ENCODE measurements at places on chromosomes 12 and 14. TPM values are rescaled to one million over a fixed set of nuclear protein-coding genes. Genes with fewer than 3 reads are reported as not detected.

GRCh38 chr14:65286443-65286842 lies 126.1 kb upstream of the FUT8 start:
- H3K27ac ChIP-seq: peak overlapping the region; percentile 60
- H3K4me3 ChIP-seq: no peak overlapping the region
- H3K4me1 ChIP-seq: peaks cover 79% of the 10 kb centered on the region
- peak; percentile 72 for DNase-seq
- H3K27me3 ChIP-seq: no peaks in the 10 kb centered on the region
- peaks cover 23% of the 10 kb centered on the region for H3K36me3 ChIP-seq

The RHEBL1 gene
- total RNA-seq: 9.5 TPM

DNA sequence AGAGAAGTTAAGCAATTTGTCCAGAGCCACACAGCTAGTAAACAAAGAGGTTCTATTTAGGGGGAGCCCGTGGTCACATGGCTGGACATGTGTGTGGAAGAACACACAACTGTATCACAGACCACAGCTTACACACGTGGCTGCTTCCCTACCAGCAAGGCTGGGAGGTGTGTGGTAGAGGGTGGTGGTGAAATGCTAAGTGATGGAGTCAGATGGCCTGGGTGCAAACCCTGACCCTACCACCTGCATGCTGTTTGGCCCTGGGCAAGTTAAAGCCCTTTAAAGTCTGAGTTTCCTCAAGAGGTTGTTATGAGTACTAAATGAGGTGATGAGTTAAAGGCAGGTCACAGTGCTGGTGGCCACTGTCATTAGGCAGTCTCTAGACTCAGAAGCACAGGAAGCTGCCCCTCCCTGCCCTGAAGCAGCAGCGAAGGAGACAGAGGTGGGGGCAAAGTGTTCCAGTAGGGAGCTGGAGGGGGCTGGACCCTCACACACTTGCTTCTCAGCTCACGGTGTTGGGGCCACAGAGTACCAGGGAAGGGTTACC lies 64.2 kb downstream of the ERH start:
- no peak overlapping the region for H3K27ac ChIP-seq
- H3K4me1 ChIP-seq: peaks cover 37% of the 10 kb centered on the region
- H3K4me3 ChIP-seq: no peak overlapping the region
- H3K36me3 ChIP-seq: no peaks in the 10 kb centered on the region
- peak; percentile 43 for DNase-seq

GRCh38 chr14:43215524-43215923 lies 1291.6 kb downstream of the FSCB start:
- no peaks in the 10 kb centered on the region for H3K4me1 ChIP-seq
- DNase-seq: no peak
- no peaks in the 10 kb centered on the region for H3K36me3 ChIP-seq
- no peaks in the 10 kb centered on the region for H3K27me3 ChIP-seq
- no peak overlapping the region for H3K4me3 ChIP-seq

- no peaks in the 10 kb centered on the region for H3K4me1 ChIP-seq
- H3K27ac ChIP-seq: no peak overlapping the region
- H3K27me3 ChIP-seq: no peaks in the 10 kb centered on the region
- H3K4me3 ChIP-seq: no peak overlapping the region
- no peaks in the 10 kb centered on the region for H3K36me3 ChIP-seq
Measured at GRCh38 chr12:130555221-130555620, 160.9 kb downstream of the RIMBP2 start.

GRCh38 chr12:7434670-7435069 lies 9.3 kb downstream of the CD163L1 start:
- peaks cover 22% of the 10 kb centered on the region for H3K27me3 ChIP-seq
- H3K4me1 ChIP-seq: no peaks in the 10 kb centered on the region
- H3K4me3 ChIP-seq: no peak overlapping the region
- no peak for DNase-seq
- H3K27ac ChIP-seq: no peak overlapping the region
- H3K36me3 ChIP-seq: no peaks in the 10 kb centered on the region

The DDX47 gene
- 57.8 TPM for total RNA-seq

The APOF gene
- not detected for total RNA-seq

The TCL1B gene
- total RNA-seq: not detected

- DNase-seq: no peak
- no peaks in the 10 kb centered on the region for H3K4me1 ChIP-seq
- H3K4me3 ChIP-seq: no peak overlapping the region
- no peaks in the 10 kb centered on the region for H3K36me3 ChIP-seq
- H3K27me3 ChIP-seq: peaks cover 1% of the 10 kb centered on the region
- H3K27ac ChIP-seq: no peak overlapping the region
Measured at GRCh38 chr12:1466481-1467154, 127.8 kb downstream of the FBXL14 start.

DNA sequence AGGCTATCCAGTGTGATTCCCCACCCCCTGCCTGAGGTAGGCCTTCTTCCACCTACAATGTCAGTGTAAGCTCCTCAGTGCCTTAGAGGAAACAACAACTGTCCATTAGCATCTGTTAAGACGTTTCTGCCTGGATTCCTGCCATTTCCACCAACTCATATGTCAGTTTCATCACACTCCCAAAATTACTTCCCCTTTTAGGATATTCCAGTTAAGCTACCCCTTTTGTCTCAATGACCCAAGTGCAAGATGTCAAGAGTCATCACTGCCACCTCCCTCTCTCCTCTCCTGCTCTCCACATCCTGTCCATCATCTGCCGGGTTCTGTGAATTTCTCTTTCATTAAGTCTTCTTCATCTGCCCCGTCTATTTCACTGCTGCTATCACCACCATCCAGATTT lies 189.4 kb downstream of the DPF3 start:
- no peak overlapping the region for H3K4me3 ChIP-seq
- no peak overlapping the region for H3K27ac ChIP-seq
- peaks cover 15% of the 10 kb centered on the region for H3K4me1 ChIP-seq
- no peak for DNase-seq
- no peaks in the 10 kb centered on the region for H3K27me3 ChIP-seq
- H3K36me3 ChIP-seq: peaks cover 4% of the 10 kb centered on the region

- no peak for DNase-seq
- no peaks in the 10 kb centered on the region for H3K4me1 ChIP-seq
- no peak overlapping the region for H3K27ac ChIP-seq
Measured at GRCh38 chr14:26531894-26532293, 65.9 kb downstream of the NOVA1 start.

DNA sequence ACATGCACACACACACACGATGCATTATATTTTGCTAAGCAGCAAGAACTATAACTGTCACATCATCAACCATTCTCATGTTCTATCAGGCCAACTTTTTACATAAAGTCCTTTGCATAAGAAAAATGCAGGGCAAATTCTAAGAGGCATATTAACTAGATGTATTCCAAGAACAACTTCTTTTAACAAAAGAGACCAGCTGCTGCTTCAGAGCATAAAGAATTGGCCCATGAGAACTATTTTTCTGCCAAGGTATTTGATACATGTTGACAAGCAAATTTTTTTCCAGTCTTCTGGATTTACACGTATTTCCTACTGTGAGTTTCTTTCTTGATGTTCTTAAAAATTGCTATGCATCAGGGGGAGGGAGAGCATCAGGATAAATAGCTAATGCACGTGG lies 27.2 kb downstream of the GLT8D2 start:
- no peak overlapping the region for H3K4me3 ChIP-seq
- H3K36me3 ChIP-seq: no peaks in the 10 kb centered on the region
- no peak overlapping the region for H3K27ac ChIP-seq
- no peaks in the 10 kb centered on the region for H3K4me1 ChIP-seq
- DNase-seq: no peak

GRCh38 chr12:100324498-100324897 lies 32.4 kb upstream of the SLC17A8 start:
- H3K27me3 ChIP-seq: no peaks in the 10 kb centered on the region
- peaks cover 19% of the 10 kb centered on the region for H3K36me3 ChIP-seq
- H3K4me1 ChIP-seq: no peaks in the 10 kb centered on the region
- H3K4me3 ChIP-seq: no peak overlapping the region

The FOXN3 gene
- 72.7 TPM for total RNA-seq

- H3K4me1 ChIP-seq: peaks cover 16% of the 10 kb centered on the region
- no peaks in the 10 kb centered on the region for H3K36me3 ChIP-seq
- H3K27me3 ChIP-seq: peaks cover 69% of the 10 kb centered on the region
- H3K27ac ChIP-seq: no peak overlapping the region
Measured at GRCh38 chr14:101442451-101442850, 118.8 kb upstream of the DIO3 start.

- H3K27me3 ChIP-seq: no peaks in the 10 kb centered on the region
- no peak overlapping the region for H3K27ac ChIP-seq
- no peak for DNase-seq
- no peaks in the 10 kb centered on the region for H3K36me3 ChIP-seq
- no peaks in the 10 kb centered on the region for H3K4me1 ChIP-seq
- no peak overlapping the region for H3K4me3 ChIP-seq
Measured at GRCh38 chr12:43099691-43100163, 452.3 kb downstream of the ADAMTS20 start.

GRCh38 chr14:105228562-105228961 lies 19.8 kb upstream of the BTBD6 start:
- H3K27ac ChIP-seq: no peak overlapping the region
- DNase-seq: no peak
- H3K36me3 ChIP-seq: peaks cover 8% of the 10 kb centered on the region
- H3K4me1 ChIP-seq: no peaks in the 10 kb centered on the region
- no peak overlapping the region for H3K4me3 ChIP-seq

Measured in activated CD8-positive, alpha-beta T cell treated with anti-CD3 and anti-CD28 coated beads, Interleukin-2, amount 10 ng/mL, durations not matched to agents 7 days and 5 days (primary cell).